ENCODE measurements at places on chromosomes 6 and 20.

DNA sequence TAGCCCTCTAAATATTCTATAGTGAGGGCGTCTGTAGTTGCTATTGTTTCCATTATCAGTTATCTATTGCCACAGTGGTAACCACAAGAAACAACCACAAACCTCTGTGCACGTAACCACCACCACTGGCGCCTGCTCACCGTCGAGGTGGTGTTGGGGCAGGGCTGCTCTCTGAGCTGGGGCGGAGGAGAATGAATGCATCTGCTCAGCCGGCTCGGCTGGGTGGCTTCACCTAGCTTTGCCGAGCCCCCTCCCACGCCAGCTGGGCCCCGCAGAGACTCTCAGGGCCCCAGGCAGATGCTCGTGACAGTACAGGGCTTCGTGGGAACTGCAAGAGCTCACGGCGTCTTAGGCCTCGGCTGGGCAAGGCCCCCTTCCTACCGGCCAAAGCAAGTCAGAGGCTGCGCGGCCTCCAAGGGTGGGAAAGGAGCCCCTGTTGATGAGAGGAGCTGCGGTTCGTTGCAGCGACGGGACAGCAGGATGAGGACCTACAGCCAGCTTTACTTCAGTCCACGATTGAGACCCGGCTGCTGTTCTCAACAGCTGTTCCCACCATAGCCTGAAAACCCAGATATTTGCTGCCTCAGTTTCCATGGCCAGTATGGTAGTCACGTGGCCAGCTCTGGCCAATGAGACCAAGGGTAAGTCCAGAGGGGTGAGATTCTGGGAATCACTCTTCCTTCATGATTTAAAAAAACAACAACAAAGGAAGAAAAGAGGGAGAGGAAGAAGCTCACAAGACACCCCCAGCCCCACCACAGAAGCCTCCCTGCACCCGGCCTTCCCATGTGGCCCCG lies 120.2 kb upstream of the AFDN start:
- no peak for DNase-seq

DNA sequence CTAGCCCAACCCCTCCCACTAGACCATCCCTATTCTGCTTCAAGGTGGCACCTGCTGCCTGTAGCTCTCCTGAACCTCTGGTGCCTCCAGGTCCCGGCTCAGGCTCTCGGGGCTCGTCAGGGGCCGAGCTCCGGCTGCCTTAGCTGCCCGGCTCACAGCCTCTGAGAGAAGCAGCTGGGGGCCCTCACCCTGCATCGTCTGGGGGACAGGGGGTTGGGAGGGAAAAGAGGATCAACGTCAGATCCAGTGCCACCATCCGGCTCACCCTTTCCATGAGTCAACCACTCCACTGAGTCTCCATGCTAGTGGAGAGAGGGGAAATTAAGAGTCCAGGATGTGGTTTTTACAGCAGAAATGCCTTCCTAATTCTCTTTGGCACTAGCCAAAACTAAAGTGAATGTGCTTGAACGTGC lies 13.0 kb downstream of the BAG6 start:
- DNase-seq, result peak; percentile 38

DNA sequence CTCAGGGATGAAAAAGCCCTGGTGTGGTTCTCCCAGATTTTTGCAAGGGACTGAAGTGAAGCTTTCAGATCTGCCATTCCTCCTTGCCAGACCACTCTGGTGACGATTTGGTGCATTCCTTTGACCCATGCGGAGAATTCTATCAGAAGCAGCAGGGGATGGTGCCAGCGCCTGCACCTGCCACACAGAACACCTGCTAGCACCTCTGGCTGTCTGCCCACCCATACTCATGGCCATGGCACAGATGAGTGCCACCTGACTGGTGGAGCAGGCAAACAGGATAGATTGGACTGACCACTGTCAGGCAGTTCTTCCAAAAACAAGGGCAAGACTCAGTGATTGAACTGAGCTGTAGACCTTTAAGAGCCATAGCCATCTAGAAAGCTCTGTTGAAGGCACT lies 107.1 kb downstream of the CDYL start:
- DNase-seq, result no peak

DNA sequence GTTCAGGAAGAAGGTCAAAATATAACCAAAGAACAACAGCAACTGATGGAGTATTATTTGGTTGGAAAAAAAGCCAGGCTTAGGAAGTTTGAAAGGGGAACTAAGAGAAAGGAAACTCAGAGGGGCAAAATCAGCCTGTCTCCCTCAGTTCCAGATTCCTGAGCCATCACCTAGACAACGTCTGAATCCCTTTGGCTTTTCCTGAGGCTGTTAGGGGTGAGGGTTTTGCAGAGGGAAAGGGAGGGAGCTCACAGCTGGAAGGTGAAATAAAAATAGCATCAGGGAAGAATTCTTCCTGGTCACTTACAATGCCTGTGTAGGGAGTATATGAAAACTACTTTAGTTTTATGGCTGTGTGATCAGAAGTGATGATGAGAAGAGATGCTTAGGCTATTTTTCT lies 100.5 kb downstream of the SOBP start:
- no peak for DNase-seq

DNA sequence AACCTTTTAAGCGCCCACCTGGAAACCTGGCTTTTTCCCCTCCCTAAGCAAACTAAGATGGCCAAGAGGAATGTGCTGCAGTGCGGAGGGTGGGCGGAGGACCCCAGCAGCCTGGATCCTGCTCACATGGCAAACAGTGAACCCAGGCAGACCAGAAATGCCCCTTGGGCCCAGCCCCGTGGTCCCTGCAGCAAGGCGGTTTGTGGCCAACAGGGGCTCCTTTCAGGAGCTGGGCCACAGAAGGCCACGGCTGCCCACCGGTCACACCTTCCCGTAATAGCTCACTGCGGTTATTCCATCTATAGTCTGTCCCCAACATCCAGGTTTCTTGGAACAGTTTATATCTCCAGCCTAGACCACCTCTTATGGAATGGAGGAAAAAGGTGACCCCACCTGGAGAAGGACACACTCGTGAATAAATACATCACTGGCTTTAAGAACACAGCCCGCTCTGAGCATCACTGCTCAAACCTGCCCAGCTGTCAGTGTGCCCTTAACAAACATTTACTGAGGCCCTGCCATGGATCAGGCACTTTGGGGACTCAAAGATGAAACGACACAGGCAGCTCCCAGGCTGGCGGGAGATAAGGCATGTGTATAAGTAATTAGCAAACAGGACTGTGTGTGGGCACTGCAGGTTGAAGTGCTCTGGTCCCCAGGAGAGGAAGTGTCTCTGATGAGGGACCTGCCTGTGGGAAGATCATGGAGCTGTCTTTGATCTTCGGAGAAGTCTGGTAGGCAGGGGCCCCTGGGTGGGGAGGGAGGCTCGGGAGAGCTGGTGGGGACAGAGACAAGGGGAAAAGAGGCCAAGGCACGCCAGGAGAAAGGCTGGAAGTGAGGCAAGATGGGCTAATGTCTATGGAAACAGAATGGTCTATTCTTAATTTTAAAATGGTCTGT lies 3.2 kb upstream of the TUBB1 start:
- DNase-seq, result no peak

- peak; percentile 35 for DNase-seq
These were observed 132.7 kb upstream of the LRFN2 start for GRCh38 chr6:40719671-40720374.
